ENCODE measurements at places on chromosomes 3 and 15.
A peak's percentile ranks its signal among the peaks of the same experiment; 100 is the strongest.

DNA sequence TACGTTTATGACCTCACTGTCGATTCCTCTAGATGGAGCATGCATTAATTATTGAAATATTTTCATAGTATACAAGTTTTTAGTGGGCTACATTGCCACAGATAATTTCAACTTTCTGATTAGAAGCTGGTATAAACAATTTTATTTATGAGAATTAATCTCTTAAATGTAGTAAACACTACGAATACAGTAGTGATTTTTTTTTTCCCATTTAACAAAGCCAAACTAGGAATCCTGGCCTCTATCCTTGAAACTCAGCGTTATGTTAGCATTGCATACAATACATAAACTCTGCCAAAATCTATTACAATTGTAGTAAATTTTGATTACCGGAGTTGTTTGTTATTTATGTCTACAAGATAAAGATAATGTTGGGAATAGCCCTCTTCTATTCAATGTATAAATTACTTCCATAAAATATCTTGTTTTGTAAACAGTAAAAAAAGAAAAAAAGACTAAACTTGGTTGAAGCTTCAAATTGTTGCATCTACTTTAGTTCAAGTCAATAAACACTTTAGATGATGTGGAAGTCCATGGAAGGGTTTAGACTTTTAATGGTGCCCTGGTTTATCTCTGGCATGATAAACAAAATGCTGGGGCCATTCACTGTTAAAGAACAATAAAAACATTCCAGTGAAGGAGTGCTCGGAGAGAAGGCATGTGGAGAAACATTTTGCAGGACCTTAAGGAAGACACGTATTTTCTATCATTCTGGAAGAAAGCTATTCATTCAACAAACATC lies 77.3 kb upstream of the NR2F2 start:
- DNase-seq, result no peak

- no peak for DNase-seq
These were observed 108.9 kb downstream of the RPL22L1 start for GRCh38 chr3:170761103-170761502.

GRCh38 chr15:32856753-32857152 lies 138.9 kb downstream of the GREM1 start:
- no peak for DNase-seq

DNA sequence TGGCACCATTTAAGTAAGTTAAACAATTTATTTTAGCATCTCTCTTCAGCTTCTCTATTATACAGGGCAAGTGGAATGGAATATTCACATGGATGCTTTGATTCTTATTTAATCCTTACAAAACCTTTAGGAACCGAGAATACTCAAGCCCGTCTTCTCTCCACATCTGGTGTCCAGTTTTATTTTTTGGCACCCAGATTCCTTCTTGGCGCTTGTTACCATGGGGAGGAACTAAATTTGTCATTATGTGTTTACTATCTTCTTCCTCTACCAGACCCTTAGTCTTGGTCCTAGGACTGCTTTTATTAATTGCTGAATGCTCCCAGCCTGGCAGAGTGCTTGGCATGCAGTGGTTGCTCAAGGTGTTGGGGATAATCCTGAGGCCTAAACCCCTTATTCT lies 138.8 kb downstream of the CACNA2D3 start:
- no peak for DNase-seq

DNA sequence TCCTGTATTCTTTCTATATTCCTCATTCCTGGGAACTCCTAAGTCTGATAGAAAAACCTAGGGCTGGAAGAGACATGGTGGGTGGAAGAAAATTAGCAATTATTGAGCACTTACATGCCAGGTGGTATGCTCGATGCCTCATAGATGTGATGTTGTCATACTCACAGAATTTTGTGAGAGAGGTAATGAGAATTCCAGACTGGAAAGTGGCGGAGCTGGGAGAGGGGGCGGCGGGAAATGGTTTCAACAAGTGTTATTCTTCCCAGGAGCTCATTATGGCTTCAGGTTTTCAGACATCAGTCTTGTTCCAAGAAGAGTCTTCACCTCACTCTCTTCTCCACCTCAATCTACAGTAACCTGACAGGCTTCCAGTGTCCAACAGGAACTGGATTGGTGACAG lies 16.2 kb downstream of the TIMP4 start:
- no peak for DNase-seq

- peak; percentile 9 for DNase-seq
These were observed 7.6 kb downstream of the SLC9A9 start for GRCh38 chr3:143840636-143841035.

GRCh38 chr3:161744366-161744765 lies 247.8 kb downstream of the OTOL1 start:
- no peak for DNase-seq

DNA sequence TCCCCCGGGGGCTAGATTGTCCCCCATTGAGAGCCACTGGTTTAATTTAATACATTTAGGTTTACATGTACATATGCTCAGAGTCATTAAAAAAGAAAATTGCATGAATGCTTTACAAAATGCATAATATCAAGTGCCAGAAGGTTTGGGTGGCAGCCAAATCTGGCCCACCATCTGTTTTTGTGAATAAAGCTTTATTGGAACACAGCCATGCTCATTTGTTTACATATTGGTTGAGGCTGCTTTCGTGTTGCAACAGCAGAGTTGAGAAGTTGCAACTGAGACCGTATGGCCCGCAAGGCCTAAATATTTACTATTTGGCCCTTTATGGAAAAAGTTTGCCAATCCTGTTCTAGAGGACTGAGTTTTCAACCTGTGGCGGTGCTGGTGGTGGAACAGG lies 32.1 kb upstream of the RGMA start:
- no peak for DNase-seq

DNA sequence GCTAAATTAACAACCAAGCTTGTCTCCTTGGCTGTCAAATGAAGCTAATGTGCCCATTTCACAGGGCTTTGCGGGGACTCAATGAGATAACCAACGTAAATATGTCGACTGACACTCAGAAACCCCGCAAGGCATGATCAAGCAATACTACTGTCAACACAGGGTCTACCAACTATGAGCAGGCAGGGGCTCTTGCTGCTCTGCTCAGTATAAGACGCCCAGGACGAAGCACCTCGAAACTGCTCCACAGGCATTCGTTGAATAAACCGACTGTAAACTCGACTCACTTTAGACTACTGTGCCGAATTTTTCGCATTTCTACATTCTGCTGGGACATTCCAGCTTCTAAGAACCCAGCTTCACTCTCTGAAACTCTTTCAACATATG lies 55.0 kb downstream of the FEZF2 start:
- no peak for DNase-seq

DNA sequence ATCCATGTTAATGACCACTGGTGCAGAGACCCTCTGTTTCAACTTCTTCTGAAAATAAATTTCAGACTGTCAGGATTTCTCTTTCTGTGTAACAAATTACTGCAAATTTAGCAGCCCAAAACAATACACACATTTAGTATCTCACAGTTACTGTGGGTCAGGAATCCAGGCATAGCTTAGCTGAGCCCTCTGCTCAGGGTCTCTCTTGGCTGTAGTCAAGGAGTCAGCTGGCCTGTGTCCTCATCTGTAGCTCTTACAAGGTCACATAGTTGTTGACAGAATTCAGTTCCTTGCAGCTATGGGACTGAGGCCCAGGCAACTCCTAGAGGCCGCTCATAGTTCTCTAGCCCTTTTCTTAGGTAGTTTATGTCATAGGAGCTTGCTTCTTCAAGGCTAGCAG lies 51.9 kb downstream of the NKIRAS1 start:
- DNase-seq, result no peak

DNA sequence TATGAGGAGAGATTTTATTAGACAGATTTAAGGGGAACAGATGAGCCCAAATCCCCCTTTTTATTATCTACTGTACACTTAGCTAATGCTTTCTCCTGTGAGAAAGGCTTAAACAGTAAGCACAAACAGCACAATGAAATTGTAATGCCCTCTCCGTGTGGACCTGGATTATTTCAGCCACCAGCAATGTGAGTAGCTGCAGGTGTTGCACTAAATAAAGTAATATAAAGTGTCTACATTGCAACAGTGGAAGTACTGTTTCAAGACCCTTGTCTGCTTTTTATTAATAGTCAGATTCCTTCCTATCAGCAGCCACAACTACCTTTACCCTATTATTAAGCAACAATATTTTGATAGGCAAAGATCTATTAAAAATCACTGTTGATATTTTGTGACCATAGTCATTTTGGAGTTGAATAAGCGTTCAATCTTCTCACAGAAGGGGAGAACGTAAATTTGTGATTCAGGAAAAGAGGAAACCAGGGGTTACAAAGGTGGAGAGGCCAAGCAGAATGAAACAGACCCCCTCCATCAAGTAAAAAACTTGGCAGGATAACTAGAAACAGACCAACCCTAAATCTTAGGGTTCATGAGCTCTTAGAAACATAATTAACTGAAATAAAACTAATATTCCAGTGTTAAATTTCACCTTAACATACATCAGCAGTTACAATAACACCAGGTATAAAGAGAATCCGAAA lies 422.6 kb downstream of the MECOM start:
- DNase-seq, result no peak

DNA sequence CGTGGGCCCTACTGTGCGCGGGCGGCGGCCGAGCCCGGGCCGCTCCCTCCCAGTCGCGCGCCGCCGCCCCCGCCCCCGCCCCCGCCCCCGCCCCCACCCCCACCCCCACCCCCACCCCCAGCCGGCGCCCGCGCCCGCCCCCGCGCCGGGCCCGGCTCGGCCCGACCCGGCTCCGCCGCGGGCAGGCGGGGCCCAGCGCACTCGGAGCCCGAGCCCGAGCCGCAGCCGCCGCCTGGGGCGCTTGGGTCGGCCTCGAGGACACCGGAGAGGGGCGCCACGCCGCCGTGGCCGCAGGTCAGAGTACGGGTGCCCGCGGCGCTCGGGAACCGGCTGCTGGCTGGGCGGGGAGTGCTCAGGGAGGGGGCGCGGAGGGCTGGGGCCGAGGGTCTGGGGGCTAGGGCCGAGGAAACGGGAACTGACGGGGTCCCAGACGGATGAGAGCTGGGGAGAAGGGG lies 1.1 kb upstream of the PPARG start:
- DNase-seq, result no peak

- DNase-seq, result no peak
These were observed 12.8 kb downstream of the GABRG3 start for GRCh38 chr15:26983822-26984221.

- no peak for DNase-seq
These were observed 190.1 kb downstream of the FAM43A start for GRCh38 chr3:194875581-194876402.

DNA sequence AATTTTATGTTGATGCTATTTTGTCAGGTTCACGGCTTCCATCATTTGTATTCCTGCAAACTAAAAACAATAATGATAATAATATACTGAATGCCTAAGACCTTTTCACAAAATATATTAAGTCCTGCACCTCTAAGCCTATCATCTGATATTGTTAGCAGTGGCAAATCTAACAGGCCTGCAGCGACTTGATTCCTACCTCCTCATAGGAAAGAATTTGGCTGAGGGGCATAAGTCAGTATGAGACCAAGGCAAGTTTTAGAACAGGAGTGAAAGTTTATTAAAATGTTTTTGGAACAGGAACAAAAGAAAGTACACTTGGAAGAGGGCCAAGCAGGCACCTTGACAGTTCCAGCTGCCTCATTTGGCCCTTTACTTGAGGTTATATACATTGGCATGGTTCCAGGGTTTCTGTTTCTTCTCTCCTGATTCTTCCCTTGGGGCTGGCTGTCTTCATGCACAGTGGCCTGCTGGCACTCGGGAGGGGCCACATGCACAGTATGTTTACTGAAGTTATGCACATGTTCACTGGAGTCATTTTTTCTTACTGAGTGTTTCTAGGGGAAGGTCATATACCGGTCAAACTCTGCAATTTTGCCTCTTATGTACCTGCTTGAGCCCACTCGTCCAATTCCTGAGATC lies 418.1 kb downstream of the EPHA6 start:
- no peak for DNase-seq

GRCh38 chr15:90735923-90736322 lies 18.8 kb downstream of the BLM start:
- no peak for DNase-seq

DNA sequence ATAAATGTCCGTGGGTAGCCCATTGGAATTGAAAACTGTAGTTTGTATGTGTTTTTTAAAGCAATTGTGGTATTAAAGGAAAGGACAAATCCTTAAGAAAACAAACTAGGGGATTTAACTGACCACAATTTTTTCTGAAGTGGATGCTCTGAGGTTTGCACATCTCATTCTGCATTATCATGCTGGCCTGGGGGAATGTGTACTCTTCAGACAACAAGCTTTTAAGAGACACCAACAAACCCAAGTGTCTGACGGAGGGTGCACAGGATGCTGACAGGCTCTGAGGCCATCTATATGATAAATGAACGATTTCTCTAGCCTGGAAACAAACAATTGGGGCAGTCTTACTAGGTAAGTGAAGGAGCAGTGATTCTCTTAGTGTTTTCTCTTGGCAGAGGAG lies 9.1 kb downstream of the LINS1 start:
- DNase-seq, result no peak

GRCh38 chr15:27398631-27399161 lies 427.7 kb downstream of the GABRG3 start:
- no peak for DNase-seq

DNA sequence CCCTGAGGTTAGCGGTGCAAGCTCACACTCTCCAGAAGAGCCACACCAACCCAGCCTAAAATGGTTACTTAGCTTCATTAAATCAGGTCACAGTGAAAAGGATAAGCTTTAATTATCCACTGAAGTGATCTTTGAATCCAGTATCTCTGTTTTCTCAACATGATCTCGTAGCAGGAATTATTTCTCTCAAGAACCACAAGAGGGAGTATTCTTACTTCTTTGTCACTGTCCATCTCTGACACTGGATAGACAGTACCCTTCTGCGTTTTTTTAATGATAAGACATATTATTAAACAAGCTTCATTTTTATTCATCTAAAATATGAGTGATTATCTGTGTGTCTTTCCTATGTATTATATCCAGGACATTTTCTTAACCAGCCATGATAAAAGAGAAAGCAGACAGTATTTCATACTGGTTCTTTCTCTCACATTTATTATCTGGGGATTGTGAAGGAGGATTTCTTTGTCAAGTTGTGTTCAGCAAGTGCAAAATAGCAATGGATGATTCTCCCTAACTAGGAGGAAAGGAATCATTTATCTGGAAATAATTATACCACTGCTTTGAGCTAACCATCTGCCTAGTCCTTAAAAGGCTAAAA lies 105.4 kb upstream of the CCDC54 start:
- peak; percentile 49 for DNase-seq

DNA sequence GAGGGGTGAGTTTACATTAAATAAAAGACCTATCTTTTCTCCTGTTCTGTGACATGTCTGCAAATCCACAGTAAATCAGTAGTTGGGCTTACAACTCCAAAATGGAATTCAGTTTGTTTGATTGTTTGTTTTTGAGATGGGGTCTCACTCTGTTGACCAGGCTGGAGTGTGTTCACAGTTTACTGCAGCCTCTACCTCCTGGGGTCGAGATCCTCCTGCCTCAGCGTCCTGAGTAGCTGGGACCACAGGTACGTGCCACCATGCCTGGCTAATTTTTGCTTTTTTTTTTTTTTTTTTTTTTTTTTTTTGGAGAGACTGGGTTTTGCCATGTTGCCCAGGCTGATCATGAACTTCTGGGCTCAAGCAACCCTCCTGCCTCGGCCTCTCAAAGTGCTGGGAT lies 63.5 kb upstream of the ADPGK start:
- no peak for DNase-seq
